ENCODE measurements at places on chromosomes 12 and 14.

- DNase-seq: no peak
These were observed 60.1 kb upstream of the RIMBP2 start for GRCh38 chr12:130775953-130776856.

- no peak for DNase-seq
These were observed 242.2 kb downstream of the DPF3 start for GRCh38 chr14:72651714-72652113.

DNA sequence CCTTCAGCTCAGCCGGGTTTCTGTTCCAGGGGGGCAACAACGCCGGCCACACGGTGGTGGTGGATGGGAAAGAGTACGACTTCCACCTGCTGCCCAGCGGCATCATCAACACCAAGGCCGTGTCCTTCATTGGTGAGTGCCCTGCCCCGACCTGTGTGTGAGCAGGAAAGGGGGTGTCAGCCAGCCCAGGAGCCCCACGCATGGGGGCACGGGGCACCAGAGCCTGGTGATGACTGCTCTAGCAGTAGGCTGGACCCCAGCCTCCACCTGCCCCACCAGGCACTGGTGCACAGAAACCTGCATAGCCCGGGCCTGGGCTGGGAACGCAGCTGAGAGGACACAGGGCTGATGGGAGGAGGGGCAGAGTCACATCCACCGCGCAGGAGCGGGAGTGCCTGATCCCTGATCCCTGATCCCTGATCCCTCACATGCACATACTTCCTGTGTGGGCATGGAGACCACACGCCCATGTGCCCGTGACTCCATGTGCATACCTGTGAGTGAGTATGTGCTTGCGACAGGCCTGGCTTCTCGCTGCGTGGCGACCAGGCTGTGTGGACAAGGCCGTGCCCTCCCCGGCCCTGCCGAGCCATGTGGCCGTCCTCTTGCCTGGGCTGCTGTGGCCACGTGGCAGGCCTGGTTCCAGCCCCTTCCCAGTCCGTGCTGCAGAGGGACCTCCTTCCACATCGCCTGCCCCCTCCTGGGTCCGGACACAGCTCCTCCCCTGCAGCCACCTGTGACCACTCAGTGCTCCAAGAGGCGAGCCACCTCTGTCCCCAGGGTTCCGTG lies 11.2 kb downstream of the ADSS1 start:
- no peak for DNase-seq

DNA sequence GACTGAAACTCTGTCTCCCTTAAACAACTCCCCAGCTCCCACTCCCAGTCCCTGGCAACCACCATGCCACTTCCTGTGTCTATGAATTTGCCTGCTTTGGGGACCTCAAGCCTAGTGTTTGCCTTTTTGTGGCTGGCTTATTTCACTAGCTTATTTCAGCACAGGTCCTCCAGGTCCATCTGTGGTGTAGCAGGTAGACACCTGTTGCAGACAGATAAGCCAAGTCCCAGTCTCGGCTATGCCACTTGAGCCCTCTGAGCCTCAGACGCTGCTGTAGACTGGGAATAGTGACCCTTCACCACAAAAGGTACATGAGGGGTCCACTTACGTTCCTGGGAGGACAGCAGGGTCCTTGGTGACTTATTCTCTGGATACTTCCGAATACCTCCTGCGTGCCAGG lies 24.4 kb upstream of the KLC1 start:
- DNase-seq: no peak

DNA sequence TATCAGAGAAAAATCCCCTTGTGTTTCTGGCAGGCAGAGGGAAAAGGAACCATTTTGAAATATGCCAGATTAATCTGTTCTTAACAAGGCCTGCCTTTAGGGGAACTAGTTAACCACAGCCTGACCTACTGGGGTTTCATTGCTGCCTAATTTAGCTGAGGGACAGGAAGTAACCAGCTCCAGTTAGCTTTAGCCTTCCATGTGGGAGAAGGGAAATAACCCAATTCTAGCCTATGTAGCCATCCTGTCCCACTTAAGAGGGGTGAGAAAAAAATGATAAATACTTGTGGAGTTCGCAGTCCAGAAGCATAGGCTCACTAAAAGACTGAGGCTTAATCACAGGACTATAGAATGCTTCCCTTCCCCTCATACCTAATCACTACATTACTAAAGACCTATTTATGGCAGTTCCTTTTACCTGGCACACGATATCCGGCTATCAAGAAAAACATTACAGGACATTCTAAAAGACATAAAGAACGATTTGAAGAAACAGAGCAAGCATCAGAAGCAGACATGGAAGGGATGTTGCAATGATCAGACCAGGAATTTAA lies 22.8 kb downstream of the COX8C start:
- DNase-seq: no peak

GRCh38 chr12:51886021-51886710 lies 1.7 kb upstream of the ANKRD33 start:
- DNase-seq: no peak

DNA sequence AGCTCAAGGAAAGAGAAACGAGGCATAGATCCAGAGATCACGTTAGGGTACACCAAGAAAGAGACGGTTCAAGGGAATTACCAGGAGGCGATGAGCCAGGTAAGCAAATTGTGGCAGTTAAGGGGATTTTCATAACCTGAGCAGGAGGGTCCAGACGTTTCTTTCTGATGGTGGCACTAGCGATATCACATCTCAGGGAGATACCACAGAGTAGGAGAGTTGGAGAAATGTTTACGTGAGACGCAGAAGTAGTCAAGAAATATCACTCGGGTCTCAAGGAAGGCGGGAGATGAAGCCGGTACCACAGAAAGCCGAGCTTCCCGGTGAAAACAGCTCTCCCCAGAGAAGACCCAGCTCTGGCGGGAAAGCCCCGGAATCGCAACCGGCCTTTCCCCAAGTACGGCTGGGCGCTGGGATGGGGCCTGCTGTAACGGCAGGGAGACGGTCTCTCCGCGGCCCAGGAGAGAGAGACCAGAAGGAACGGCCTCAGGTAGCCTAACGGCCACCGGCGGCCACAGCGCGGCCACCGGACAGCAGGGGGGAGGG lies 485 bp downstream of the SENP1 start:
- DNase-seq: no peak

DNA sequence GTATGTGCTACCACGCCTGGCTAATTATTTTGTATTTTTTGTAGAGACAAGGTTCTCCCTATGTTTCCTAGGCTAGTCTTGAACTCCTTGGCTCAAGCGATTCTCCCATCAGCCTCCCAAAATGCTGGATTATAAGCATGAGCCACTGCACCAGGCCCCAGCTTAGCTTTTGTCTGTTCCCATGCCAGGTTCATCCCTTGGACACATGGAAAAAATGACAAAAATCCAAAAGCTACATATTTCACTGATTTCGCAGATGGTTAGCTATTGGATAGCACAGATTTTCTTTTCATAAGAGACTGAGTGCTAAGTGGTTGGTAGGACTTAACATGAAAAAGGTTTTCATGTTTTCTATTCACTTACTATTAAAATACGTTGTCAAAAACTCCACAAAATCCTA lies 286.6 kb upstream of the KITLG start:
- no peak for DNase-seq

DNA sequence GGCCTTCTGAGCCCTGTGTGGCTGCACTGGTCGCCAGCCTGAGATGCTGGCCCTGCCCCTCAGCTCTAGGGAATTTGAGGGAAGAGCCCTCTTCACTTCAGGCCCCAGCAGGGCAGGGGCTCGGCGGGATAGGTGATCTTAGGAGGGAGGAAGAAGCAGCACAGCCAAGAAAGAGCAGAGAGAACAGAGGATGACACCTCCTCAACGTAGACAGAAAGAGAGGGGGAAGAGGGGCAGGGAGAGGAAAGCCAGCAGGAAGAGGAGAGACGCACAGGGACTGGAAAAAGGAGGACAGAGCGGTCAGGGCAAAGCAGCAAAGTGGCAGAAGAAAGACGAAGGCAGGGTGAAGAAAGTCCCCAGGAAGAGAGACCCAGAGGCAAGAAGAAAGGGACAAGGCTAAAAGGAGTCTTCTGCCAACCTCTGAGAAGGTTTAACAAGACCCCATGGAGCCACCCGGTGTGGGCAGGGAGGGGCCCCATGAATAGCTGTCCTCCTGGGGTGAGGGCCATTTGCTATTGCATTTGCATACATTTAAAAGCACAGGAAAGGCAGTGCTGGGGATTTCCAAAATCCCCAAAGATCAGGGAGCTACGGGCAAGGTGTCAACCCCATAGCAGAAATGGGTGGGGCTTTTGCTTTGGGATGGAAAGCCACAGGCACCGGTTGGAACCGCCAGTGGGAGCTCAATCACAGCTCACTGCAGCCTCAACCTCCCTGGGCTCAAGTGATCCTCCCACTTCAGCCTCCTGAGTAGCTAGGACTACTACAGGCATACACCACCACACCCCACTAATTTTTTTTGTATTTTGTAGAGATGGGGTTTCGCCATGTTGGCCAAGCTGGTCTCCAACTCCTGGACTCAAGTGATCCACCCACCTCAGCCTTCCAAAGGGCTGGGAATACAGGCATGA lies 22.7 kb downstream of the CMKLR1 start:
- DNase-seq: no peak

DNA sequence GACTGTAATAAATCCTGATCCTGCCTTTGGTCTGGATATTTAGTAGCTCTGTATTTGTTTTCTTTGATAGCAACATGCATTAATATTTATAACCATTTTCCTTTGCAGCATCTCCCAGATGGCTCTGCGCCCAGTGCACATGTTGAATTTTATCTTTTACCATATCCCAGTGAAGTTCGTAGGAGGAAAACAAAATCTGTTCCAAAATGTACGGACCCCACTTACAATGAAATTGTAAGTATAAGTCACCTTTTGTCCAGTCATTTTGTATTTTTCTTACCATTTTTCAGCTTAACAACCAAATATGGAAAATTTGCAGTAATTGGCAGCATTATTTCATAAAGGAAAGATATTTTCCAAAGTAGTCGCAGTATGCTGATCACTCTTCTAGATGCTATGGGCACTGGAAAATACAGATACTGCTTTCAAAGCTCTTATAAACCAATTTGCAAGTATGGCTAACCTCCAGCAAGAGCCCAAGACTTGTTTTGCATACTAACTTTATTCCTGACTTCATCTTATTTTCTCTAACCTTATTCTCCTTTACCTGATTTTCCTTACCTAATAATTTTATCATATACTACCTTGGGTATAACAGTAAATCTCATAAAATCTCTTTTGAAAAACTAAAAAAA lies 97.4 kb downstream of the PLCZ1 start:
- DNase-seq: no peak

Data from cortex of kidney (tissue), 1 donor.